ENCODE measurements at places on chromosomes 13 and 19.

- peak; percentile 34 for ATAC-seq
Measured at GRCh38 chr19:45496349-45496953, 396 bp downstream of the RTN2 start.

DNA sequence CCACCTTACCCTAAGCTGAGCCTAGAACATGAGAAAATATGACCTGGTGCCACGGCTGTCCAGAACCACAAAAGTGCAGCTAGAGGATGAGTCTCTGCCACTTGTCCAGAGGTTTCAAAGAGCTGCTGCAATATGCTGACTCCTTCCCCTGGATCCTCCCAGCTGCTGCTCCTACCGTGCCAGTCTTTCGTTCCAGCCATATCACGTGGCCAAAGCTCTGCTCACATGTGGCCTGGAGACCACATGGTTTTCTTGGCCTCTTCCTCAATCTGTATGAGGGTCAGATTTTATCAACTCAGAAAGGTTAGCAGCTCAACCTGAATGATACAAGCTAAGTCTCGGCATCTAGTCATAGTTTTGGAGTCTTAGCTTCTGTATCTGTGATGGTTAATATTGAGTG, 3.2 kb upstream of the SACS start:
- ATAC-seq, result no peak

- ATAC-seq, result no peak
Measured at GRCh38 chr19:35226748-35227147, 1.8 kb downstream of the FAM187B start.

DNA sequence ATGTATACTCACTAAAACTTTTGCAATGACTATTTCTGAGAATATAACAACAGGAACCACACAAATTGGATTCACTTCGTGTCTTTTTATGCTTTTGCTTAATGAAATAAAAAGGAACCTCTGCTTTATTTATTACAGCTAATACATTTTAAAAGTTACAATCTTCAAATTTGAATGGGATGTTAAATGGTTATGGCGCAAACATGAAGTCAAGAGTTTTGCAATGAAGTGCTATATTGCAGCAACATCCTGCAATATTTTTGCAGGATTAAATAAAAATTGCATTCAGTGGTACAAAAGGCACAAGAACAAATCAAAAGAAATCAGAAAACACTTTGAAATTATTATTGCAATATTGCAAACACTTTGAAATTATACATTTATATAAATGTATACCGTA, 1519.0 kb upstream of the MIR17HG start:
- no peak for ATAC-seq

- no peak for ATAC-seq
Measured at GRCh38 chr13:48655291-48655690, 1.6 kb downstream of the CYSLTR2 start.

DNA sequence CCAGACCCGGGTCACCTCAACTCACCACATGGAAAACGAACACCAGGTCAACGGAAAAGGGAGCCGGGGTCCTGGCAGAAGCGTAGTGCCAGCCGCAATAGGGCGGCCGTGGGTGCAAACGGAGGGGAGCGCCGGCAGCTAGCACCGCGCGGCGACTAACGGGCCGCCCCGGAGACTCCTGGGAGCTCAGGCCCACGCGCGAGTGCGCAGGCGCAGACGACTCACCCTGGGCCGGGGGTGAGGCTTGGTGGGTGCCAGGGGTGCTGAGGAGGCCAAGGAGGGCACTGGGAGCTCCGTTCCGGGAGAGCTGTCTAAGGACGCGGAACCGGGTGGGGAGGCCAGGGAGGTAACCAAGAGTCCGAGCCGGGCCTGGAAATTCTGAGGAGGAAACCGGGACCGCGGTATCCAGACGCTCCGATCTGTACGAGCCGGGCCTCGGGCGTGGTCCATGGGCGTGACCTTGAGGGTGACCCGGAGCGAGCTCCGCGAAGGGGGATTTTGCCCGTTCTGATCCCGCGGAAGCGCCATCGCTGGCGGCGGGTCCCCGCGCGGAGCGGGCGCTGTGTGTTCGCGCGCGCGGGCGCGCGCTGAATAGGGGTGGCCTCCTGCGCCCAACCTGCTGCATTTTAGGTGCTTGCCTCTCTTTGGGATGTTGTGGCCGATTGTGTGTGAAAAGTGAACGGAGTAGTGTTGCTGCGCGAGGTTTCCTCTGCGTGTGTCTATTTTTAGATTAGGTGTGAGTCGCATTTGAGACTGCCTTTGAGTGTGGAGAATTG, at the start of gene ZNF382:
Gene ZNF382 (plus strand): TSS at position 213 of the 776 bp plus-strand sequence. CDS start 4,602 bp downstream, outside the sequence.
- ATAC-seq, result peak; percentile 95

- no peak for ATAC-seq
Measured at GRCh38 chr13:30966101-30966500, 33.6 kb downstream of the TEX26 start.

- ATAC-seq, result peak; percentile 58
Measured at GRCh38 chr19:40466219-40466984, 399 bp upstream of the SPTBN4 start.

DNA sequence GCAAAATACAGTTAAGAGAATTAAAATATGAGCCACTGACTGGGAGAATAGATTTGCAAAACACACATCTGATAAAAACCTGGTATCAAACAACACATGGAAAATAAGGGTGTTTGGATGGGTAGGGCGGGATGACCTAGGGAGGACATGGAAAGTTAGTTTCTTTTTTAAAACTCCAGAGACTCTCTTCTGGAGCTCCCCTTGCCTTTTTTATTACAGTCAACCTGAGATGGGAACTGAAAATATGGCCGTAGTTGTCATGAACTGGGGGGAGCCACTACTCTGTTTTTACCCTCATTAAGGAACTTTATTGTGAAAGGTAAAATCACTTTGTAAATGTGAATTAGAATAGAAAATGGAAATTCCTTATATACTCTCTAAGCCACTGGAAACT, 113.0 kb downstream of the ATP11A start:
- ATAC-seq, result peak; percentile 84

DNA sequence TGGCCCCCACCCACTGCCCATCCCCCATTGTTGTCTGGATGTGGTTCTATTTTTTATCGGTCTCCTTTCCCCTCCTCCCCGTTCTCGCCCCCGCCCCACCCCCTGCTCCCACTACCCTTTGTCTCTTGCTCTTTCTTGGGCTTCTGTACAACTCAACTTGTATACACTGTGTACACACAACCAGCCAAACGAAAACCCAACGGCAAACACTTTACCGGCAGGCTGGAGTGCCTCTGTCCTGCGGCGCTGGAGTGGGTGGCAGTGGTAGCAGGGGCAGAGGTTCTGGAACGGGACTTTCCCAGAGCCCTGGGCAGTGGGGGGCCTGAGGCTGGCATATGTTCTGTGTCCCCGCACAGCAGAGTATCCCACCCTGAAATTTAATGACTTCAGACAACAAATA, 13.7 kb downstream of the RRAS start:
- ATAC-seq, result no peak

DNA sequence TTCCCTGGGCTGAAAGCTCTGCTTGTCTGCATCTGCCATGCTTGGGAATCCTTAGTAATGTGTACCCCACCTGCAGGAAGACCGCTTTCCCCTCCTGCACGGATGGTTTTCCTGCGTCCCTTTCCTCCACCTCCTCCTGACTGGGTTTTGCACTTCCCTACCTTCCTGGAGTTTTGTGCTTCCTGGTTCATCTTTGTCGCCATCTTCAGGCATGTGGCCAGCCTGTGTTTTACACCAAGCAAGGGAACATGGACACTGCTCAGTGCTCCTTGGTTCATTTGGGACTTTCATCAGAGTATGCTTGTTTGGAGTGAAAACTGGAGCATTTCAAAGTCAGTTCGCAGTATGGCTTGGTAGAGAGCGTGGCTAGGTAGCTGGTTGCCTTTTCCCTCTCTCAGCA, 30.7 kb downstream of the ERICH6B start:
- no peak for ATAC-seq

- peak; percentile 98 for ATAC-seq
Measured at GRCh38 chr19:11035441-11036377, 53.6 kb upstream of the LDLR start.

- ATAC-seq, result no peak
Measured at GRCh38 chr13:41420146-41420545, 37.2 kb upstream of the RGCC start.

- no peak for ATAC-seq
Measured at GRCh38 chr19:38980583-38981374, 5.2 kb upstream of the FBXO17 start.

- ATAC-seq, result no peak
Measured at GRCh38 chr13:59730026-59730425, 433.7 kb downstream of the DIAPH3 start.

DNA sequence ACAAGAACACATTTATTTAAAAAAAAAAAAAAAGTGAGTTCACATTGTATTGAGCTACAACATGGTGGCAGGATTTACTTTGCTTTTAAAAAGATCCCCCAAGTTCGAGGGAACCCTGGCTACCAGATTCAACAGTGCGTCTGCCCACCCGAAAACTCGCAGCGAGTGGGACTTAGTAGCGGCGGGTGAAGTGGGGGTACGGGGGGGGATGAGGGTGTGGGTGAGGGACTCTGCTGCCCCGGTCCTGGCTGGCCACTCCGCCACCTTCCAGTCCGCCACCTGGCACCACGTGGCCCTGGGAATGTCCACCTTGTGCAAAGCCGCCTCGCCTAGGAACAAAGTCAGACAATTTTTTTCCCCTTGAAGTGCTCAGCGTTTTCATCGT, 19.3 kb upstream of the TINCR start:
- ATAC-seq, result no peak

DNA sequence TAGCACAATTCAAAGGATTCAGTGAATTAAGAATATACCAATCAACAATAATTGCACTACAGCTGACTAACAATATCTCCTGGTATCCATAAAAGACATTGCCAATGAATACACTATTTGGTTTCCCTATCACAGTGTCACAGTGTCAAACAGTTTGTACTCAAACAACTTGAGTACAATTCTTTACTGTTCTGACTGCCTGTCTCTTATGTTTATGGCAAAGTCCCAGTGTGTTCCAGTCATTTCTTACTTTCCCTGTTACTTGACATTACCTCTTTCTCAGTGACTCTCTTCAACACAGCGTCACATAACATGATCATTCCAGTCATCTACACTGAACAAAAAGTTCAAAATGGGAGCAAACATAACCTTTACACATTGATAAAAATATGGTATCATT, 21.2 kb upstream of the RNASEH2B start:
- ATAC-seq, result no peak

DNA sequence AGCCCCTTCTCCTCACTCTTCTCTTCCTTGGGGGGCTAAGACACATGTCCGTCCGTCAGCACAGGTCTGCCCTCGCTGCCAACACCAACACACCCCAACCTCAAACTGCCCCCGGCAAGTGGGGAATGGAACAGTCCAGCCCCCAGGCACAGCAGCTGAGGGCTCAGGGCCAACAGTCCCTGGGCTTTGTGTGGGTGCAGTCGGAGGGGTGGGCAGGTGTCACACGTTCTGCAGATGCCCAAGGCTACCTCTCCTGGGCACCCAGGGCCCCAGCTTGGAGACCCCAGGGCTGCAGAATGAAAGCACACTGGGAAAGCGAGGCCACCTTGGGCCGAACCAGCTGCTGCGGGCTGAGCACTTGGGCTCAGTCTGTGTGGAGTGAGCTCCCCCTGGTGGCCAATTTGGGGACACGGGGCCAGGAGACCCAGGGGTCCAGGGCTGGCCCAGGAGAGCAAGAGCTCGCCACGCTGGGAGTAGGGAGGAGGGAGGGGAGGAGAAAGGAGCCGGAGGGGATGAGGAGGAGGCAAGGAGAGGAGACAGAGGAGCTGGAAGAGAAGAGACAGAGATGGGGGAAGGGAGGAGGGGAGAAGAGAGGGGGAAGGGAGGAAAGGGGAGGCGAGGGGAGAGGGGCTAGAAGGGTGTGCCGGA, 14.0 kb upstream of the ATP8B3 start:
- peak; percentile 76 for ATAC-seq

DNA sequence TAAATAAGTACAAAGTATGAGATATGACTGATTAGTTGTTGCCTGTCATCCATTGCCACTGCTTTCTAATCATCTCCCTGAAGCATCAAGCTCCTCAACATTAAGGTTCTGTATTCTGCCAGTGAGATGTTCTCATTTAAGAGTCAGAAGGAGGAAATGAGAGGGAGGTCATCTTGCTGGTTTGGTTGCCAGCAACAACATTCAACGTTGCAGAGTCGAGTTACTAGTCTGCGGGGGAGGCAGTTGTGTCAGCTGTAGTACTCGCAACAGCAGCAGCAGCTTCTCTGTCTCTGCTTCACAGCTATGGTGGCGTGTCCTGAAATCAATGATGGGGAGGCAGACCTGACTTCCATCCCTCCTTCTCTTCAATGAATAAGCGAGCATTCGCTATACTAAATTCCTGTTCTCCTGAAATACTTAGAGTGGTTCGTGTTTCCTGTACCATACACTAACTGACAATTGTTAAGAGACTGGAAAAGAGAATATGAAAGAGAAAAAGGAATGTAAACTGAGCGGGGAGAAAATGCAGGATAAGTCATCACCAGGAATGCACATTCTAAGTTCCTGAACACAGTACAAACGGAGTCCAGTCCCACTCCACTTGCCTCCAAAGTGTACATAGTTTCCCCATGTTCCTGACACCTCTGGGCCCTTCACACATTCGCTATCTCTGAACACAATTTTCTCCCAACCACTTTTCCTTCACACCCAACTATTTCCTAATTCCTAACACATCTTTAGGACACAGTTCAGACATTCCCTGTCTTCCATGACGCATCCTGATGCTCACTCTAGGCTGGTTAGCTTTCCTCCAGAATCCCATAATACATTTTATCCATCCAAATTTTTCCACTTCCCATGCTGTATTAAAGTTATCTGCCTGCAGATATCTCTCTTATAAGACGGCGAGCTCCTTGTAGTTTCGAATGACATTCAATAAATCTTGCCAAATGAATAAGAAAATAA, 263.0 kb downstream of the KLF12 start:
- ATAC-seq, result peak; percentile 58

- ATAC-seq, result peak; percentile 91
Measured at GRCh38 chr19:16836115-16837034, 7.2 kb downstream of the SIN3B start.

GRCh38 chr13:46797501-46798237, 708 bp upstream of the ESD start:
- no peak for ATAC-seq

DNA sequence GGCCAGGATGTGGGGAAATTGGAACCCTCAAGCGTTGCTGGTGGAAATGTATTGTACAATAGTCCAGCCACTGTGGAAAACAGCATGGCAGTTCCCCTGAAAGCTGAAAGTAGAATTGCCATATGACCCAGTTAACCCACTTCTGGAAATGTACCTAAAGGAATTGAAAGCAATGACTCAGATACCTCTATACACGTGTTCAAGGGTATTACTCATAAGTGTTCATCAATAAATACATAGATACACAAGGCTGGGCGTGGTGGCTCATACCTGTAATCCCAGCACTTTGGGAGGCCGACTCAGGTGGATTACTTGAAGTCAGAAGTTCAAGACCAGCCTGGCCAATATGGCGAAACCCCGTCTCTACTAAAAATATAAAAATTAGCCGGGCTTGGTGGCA, 71.9 kb upstream of the IRS2 start:
- no peak for ATAC-seq

GRCh38 chr13:98155475-98156109, 12.7 kb downstream of the FARP1 start:
- no peak for ATAC-seq

GRCh38 chr19:2532252-2533071, 56.5 kb downstream of the GADD45B start:
- ATAC-seq, result no peak

- peak; percentile 4 for ATAC-seq
Measured at GRCh38 chr13:113840541-113841352, 23.1 kb downstream of the GAS6 start.

GRCh38 chr13:48236528-48237353, 3.7 kb downstream of the ITM2B start:
- no peak for ATAC-seq
